ENCODE measurements at places on chromosomes 1 and 21.

- peak; percentile 79 for DNase-seq
Measured at GRCh38 chr1:112501810-112502641, 6.7 kb upstream of the WNT2B start.

DNA sequence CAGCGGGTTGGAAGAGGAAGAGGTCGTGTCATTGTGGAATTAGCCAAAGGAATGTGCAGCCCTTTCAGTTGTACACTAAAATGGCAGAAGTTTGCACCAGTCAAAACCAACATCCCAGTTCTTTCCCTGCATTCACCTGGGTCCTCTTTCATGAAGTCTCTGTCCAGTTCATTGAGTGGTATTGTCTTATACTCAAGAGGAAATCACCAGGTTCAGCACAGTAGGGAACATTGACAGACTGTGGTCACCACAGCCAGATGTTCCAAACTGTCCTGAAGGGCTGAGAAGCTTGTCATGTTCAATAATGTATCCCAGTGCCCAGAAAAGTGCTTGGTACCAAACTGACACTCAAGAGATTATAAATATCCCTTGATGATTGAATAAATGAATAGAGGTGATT lies 131.6 kb downstream of the GLUL start:
- no peak for DNase-seq

GRCh38 chr1:184590163-184590750 lies 164.4 kb downstream of the EDEM3 start:
- DNase-seq, result no peak

GRCh38 chr1:61290525-61290924 lies 208.2 kb downstream of the NFIA start:
- DNase-seq, result no peak

DNA sequence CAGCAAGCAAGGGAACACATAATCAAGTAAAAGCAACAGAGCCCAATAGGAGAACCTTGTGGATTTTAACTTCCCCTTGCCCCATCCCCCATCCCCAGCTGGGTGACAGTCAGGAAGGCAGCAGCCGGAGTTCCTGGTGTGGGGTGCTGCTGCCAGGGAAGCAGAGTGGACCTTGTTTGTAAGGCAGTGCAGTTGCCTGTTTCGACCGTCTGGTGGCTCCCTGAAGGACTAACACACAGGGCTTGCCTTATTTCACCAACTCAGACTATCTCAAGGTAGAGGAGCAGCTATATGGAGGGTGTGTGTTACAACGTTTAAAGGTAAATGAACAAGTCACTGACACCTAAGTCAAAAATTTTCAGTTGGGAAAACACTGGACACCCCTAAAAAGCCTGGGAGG lies 6.6 kb downstream of the KRTAP10-8 start:
- no peak for DNase-seq

GRCh38 chr1:190679454-190679853 lies 201.8 kb upstream of the BRINP3 start:
- DNase-seq, result no peak

- DNase-seq, result no peak
Measured at GRCh38 chr1:233641029-233641428, 27.1 kb downstream of the KCNK1 start.

DNA sequence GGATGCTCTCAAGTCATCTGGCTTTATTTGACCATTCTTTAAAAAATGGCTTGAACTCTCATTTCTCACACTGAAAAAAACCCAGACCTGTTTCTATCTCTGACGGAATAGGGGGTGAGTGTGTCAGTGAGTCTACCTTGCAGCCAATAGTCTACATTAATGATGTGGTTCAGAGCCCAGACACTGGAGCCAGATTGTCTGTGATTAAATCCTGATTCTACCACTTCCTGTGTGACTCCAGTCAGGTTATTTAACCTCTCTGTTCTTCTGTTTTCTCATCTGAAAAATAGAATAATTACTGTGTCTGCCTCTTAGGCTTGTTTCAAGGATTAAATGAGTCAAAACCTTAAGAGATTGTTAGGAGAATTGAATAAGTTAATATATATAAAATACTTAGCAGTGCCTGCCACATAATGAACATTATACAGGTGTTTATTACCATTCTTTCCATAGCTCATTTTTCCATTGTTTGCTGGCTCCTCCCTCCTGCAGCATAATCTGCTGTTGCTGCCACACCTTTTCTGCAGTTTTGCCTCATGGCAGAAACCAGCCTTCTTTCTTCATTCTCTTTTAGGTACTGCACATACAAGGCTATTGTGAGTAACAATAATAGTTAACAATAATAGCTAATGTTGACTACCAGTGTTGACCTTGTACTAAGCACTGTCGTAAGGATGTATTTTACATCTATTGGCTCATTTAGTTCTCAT lies 157.6 kb upstream of the IVNS1ABP start:
- no peak for DNase-seq

DNA sequence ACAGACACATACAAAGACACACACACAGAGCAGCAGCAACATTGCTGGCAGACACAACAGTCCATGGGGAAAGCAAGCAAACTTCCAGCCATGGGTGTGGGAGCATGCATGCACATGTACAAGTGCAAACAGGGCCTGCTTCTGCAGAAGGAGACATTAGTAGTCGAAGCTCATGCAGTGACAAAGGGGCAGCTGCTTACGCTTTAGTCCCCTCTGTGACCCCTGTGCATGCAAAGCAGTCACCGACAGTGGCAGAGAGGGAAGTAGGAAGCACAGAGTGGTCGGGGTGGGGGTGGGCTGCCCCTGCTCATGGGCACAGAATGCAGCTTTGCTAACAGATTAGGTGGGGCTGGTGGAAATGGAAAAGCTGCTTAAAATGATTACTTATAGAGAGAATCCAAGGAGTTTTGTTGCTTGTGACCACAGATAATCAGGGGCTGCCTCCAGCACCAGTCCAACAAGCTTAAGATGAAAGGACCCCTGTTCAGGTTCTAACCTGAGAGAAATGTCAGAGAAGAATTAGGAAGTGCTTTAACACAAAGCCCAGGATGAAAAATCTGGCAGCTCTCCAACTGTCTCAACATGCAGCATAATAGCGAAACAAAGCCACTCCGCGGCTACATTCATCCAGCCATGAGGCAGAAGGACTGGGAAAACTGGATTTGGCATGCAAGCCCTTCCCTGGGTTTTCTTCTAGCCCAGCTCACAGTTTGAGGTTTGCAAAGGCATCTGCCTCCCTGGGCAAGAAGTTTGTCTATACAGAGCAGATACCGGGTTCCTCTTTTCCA lies 378.9 kb downstream of the KCNH1 start:
- no peak for DNase-seq

DNA sequence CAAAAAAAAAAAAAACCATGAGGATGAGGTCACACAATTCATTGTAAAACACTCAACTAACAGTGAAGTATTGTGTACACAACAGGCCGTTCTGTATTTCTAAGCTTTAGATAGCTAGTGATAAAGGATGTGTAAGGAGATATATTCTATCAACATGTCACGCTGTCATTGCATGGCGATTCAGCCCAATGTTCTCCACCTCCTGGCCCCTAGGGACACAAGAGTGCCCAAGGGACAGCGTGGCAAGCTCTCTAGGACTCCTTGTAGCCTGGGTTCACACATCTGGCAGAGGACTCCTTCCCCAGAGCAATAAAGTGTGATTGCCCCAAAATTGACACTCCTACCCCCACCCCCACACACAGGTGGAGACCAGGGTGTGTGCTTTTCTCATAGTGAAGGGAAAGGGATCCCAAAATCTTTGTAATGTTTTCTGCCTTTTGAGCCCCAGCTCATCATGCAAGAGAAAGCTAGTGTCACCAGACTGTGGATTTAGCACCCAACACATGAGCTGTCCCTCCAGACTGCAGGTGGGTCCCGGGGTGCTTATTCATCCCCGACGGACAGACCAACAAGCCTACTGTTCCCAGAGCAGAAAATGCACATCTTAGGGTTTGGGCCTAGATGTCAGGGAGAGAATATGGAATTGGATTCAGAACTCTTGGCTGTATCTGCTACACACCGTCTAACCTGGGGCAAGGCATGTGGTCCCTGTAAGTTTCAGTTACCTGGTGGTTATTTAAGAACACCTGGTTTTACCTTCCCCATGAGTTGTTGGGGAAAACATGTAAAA lies 11.5 kb downstream of the TMPRSS3 start:
- DNase-seq, result no peak

GRCh38 chr1:155017946-155018316 lies 15.3 kb downstream of the ZBTB7B start:
- no peak for DNase-seq

DNA sequence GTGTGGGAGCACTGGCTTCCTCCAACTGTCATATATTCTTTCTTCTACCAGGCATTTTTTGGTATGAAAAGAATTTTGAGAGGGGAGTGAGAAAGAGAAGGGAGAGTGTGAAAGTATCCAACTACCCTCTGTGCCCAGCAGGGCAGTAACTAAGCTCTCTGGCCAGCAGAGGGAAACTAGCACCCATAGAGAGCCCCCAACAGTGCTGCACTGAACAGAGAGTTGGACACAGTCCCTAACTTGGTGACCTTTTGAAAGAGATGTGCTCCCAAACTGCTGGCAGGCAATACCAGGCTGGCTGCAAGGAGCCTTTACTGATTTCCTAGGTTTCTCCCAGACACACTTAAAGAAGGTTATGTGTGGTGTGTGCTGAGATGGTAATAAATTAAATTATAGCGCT lies 118.8 kb upstream of the PBX1 start:
- DNase-seq, result no peak

Data from activated CD8-positive, alpha-beta memory T cell treated with anti-CD3 and anti-CD28 coated beads, Interleukin-2, amount 50 U/mL, for 48 hours (primary cell).